ENCODE measurements at places on chromosomes 1 and 21.

DNA sequence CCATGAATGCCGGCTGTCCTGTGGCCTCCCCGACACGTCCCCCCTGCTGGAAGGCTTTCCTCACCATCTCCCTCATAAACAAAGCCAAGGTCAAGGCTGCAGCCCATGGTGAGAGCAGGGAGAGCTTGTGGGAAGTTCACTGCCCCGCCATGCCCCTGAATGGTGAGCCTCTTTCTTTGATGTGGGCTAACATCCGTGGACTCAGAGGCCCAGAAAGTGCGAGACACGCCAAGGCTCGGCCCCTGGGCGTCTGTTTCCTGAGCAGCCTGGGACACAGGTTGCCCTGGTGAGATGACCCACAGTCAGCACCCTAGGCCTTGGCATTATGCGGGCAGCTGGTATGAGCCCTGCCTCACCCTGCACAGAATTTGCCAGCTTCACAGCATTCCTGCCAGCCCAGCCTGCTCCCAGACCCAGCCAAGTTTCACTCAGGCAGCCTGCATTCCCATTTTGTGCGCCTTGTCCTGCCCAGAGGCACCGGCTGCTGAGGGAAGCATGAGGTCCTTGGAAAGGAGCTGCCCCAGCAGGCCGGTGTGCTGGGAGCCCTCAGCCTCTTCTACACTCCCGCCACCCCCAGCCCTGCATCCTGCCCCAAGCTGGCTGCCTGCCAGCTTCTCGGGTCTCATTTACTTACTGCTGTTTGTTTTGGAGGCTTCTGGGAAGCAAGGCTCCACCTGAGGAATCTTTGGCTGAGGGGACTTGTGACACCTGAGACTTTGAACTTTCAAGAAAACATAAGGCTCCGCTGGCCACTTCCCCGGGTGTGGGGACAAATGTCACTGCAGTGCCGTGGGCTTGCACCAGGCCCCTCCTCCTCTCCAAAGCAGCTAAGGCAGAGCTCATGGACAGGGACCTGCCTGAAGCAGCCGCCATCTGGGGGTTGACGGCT is 31.9 kb downstream of the NEK2 start:
- no peaks in the 10 kb centered on the region for H3K36me3 ChIP-seq
- no peak overlapping the region for H3K27ac ChIP-seq
- peaks cover 13% of the 10 kb centered on the region for H3K27me3 ChIP-seq
- no peak overlapping the region for H3K4me3 ChIP-seq
- DNase-seq = no peak

GRCh38 chr1:76868154-76868882 is 1.0 kb downstream of the ST6GALNAC5 start:
- peak overlapping the region; percentile 51 for H3K4me3 ChIP-seq
- peaks cover 1% of the 10 kb centered on the region for H3K4me1 ChIP-seq
- DNase-seq = no peak
- H3K36me3 ChIP-seq = no peaks in the 10 kb centered on the region

DNA sequence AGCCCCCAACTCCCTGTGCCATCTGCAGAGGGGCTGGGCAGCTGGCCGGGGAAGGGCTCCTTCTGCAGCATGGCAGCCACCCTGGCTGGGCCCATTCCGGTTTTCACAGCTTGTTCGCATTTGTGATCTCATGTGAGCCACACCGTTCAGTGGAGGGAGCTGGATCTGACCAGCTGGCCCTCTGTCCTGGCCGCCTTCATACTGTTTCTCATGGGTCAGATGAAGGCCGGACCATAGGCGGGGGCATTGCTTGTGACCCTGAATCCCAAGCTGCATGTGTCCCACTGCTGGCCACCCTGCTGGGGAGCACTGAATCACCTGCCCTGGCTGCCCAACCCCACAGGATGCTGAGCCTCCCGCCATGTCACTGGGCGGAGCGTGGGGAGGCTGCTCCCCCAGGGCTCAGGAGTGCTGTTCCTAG is 36.4 kb upstream of the PRSS38 start:
- peaks cover 12% of the 10 kb centered on the region for H3K36me3 ChIP-seq
- no peak overlapping the region for H3K4me3 ChIP-seq
- H3K27ac ChIP-seq = no peak overlapping the region

DNA sequence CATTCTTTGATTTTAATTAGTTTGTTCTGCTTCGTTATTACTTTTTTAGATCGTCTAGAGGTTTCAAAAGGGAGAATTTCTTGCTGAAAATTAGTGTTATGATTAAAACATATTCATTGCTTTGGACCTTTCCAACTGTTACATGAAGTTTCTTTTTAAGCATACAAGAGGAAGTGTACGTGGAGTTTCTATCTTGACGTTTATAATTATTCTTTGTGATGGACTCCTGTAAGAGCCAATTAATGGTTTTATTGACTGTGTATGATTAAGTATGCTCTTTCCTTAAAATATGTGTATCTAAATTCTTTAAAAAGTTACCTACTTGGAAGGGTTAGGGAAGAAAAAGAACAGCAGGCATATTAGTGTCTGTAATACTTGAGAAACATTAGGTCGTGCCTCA is 37.8 kb downstream of the SPEN start:
- peaks cover 25% of the 10 kb centered on the region for H3K36me3 ChIP-seq
- H3K27me3 ChIP-seq = no peaks in the 10 kb centered on the region
- H3K4me3 ChIP-seq = no peak overlapping the region
- peaks cover 28% of the 10 kb centered on the region for H3K4me1 ChIP-seq
- no peak for DNase-seq
- H3K27ac ChIP-seq = no peak overlapping the region

DNA sequence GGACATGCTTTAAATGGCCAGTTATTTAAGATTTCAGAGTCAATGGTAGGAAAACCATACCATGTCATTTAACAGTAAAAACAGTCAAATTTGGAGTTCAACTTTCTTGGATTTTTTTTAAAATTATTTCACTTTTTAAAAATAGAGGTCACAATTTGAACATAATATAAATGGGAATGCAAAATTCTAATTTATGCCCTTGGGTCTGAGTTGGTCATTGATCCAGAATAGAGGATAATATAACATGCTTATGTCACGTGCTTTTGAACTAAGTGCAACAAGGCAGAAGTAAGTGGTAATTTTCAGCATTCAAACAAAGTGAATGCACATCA is 113.1 kb upstream of the SLC35F3 start:
- peaks cover 10% of the 10 kb centered on the region for H3K27me3 ChIP-seq
- H3K4me1 ChIP-seq = no peaks in the 10 kb centered on the region
- H3K36me3 ChIP-seq = no peaks in the 10 kb centered on the region
- no peak overlapping the region for H3K4me3 ChIP-seq

- DNase-seq = no peak
- no peaks in the 10 kb centered on the region for H3K4me1 ChIP-seq
- no peak overlapping the region for H3K4me3 ChIP-seq
- no peaks in the 10 kb centered on the region for H3K36me3 ChIP-seq
Observed at GRCh38 chr1:165287329-165287728, 69.2 kb downstream of the LMX1A start.

GRCh38 chr1:209370241-209370995 is 213.1 kb upstream of the CAMK1G start:
- peaks cover 3% of the 10 kb centered on the region for H3K27me3 ChIP-seq
- H3K27ac ChIP-seq = no peak overlapping the region
- no peak for DNase-seq
- no peak overlapping the region for H3K4me3 ChIP-seq
- H3K36me3 ChIP-seq = no peaks in the 10 kb centered on the region

GRCh38 chr1:110292031-110292741 is 47.0 kb upstream of the RBM15 start:
- peaks cover 8% of the 10 kb centered on the region for H3K27me3 ChIP-seq
- DNase-seq = no peak
- H3K27ac ChIP-seq = no peak overlapping the region
- H3K4me1 ChIP-seq = no peaks in the 10 kb centered on the region
- no peak overlapping the region for H3K4me3 ChIP-seq

- no peaks in the 10 kb centered on the region for H3K4me1 ChIP-seq
- no peaks in the 10 kb centered on the region for H3K36me3 ChIP-seq
- H3K27ac ChIP-seq = no peak overlapping the region
- H3K27me3 ChIP-seq = no peaks in the 10 kb centered on the region
- H3K4me3 ChIP-seq = no peak overlapping the region
Observed at GRCh38 chr1:56057466-56058405, 521.6 kb downstream of the PLPP3 start.

DNA sequence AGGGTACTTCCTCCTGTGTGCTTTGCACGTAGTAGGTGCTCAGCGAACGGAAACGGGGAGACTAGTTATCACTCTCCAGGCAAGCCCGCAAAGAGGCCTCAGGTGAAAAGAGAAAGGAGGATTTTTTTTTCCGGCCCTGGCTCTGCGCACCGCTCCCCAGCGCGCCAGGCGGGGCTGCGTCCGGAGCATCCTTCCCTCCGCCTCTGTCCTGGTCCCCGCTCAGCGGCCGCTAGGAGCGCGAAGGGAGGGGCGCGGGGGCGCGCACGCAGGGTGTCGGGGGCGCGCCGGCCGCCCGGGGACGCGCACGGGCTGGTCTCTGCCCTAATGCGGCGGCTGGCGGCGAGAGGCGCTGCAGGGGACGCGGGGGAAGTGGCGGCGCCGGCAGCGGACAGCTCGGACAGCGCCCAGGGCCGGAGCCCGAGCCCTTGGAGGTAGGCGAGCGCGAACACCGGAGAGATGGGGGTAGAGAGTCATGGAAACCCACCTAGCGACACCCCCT is 42.3 kb upstream of the NFASC start:
- H3K4me1 ChIP-seq = no peaks in the 10 kb centered on the region
- no peak overlapping the region for H3K27ac ChIP-seq
- H3K27me3 ChIP-seq = peaks cover 54% of the 10 kb centered on the region
- H3K36me3 ChIP-seq = no peaks in the 10 kb centered on the region
- peak; percentile 36 for DNase-seq

GRCh38 chr1:19852036-19852435 is 30.2 kb upstream of the OTUD3 start:
- DNase-seq = no peak
- no peak overlapping the region for H3K27ac ChIP-seq
- H3K4me3 ChIP-seq = no peak overlapping the region
- H3K36me3 ChIP-seq = no peaks in the 10 kb centered on the region
- no peaks in the 10 kb centered on the region for H3K4me1 ChIP-seq

DNA sequence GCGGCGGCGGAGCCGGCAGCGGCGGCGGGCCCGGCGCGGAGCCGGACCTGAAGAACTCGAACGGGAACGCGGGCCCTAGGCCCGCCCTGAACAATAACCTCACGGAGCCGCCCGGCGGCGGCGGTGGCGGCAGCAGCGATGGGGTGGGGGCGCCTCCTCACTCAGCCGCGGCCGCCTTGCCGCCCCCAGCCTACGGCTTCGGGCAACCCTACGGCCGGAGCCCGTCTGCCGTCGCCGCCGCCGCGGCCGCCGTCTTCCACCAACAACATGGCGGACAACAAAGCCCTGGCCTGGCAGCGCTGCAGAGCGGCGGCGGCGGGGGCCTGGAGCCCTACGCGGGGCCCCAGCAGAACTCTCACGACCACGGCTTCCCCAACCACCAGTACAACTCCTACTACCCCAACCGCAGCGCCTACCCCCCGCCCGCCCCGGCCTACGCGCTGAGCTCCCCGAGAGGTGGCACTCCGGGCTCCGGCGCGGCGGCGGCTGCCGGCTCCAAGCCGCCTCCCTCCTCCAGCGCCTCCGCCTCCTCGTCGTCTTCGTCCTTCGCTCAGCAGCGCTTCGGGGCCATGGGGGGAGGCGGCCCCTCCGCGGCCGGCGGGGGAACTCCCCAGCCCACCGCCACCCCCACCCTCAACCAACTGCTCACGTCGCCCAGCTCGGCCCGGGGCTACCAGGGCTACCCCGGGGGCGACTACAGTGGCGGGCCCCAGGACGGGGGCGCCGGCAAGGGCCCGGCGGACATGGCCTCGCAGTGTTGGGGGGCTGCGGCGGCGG is 1.0 kb downstream of the ARID1A start:
- peak overlapping the region; percentile 55 for H3K27ac ChIP-seq
- H3K4me1 ChIP-seq = peaks cover 25% of the 10 kb centered on the region
- peaks cover 6% of the 10 kb centered on the region for H3K36me3 ChIP-seq
- peak overlapping the region; percentile 49 for H3K4me3 ChIP-seq

- no peak overlapping the region for H3K4me3 ChIP-seq
- H3K27ac ChIP-seq = no peak overlapping the region
- H3K27me3 ChIP-seq = no peaks in the 10 kb centered on the region
- no peaks in the 10 kb centered on the region for H3K36me3 ChIP-seq
- no peaks in the 10 kb centered on the region for H3K4me1 ChIP-seq
- no peak for DNase-seq
Observed at GRCh38 chr1:61961009-61961408, 218.7 kb downstream of the PATJ start.

- no peaks in the 10 kb centered on the region for H3K27me3 ChIP-seq
- peaks cover 55% of the 10 kb centered on the region for H3K36me3 ChIP-seq
- no peak overlapping the region for H3K27ac ChIP-seq
- no peak for DNase-seq
Observed at GRCh38 chr1:115666702-115667101, 24.9 kb downstream of the VANGL1 start.

GRCh38 chr1:178096421-178096820 is 2.5 kb downstream of the RASAL2 start:
- H3K36me3 ChIP-seq = no peaks in the 10 kb centered on the region
- H3K27ac ChIP-seq = no peak overlapping the region
- peaks cover 45% of the 10 kb centered on the region for H3K27me3 ChIP-seq
- H3K4me3 ChIP-seq = no peak overlapping the region
- DNase-seq = no peak
- peaks cover 11% of the 10 kb centered on the region for H3K4me1 ChIP-seq

GRCh38 chr1:34398241-34398915 is 221.7 kb downstream of the C1orf94 start:
- no peak overlapping the region for H3K4me3 ChIP-seq
- DNase-seq = no peak
- H3K4me1 ChIP-seq = no peaks in the 10 kb centered on the region
- no peaks in the 10 kb centered on the region for H3K36me3 ChIP-seq
- H3K27ac ChIP-seq = no peak overlapping the region

- peaks cover 38% of the 10 kb centered on the region for H3K4me1 ChIP-seq
- no peak overlapping the region for H3K27ac ChIP-seq
- H3K36me3 ChIP-seq = peaks cover 23% of the 10 kb centered on the region
- no peak for DNase-seq
- no peak overlapping the region for H3K4me3 ChIP-seq
- H3K27me3 ChIP-seq = no peaks in the 10 kb centered on the region
Observed at GRCh38 chr1:19429611-19430010, 55.7 kb downstream of the CAPZB start.
